ENCODE measurements at places on chromosomes 7 and 10.

DNA sequence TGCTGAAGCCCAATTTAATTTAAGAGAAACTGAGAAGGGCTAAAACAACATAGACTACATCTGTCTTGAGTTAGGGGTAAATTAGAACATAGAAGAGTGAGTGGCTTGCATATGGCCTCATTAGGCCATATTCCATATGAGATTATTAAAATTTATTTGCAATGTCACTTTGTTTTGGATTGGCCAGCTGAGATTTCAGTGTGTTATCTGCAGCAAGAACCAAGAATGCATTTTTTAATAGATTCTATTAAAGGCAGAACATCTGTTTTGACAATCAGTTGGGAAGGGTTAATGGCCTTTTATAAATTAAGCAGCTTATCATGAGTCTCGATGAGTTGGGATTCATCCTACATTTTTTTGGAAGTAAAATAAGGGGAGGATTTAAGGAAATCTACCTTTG lies 236.2 kb downstream of the DGKB start:
- DNase-seq: no peak

DNA sequence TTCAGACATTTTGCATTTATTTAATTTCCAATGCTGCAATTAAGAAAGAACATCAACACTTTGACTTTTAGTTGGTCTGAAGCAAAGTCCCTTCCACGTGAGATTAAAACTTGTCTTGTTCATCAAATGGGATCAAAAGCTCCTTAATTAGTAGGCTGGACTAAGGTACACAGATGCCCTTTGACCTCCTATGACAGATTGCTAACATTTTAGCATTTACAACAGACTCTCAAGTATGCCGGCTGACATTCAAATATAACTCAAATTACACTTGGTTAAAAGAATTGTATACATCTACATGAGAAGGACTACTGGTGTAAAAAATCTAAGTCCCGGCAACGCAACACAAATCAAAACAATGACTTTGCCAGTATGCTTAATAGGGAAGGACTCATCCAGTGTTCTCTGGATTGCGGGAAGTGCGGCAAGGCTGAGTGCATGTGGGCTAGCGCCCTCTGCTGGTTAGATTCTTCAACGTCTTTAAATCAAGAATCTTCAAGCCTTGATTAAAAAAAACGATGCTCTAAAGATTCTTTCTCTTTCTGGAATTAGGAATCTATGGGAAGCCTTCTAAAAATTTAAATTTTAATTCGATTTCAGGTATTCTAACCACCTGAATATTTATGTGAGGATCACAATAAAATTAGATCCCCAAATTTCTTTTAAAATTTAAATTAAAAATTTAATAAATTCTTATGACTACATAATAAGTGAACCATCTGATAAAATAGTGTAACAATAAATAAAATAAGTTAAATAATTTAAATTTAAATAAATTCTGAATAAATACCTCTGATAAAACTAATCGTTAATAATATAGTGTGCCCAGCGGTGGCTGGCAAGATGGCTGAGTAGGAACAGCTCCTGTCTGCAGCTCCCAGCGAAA lies 444.7 kb downstream of the DGKB start:
- DNase-seq: peak; percentile 89

GRCh38 chr10:127198307-127198706 lies 1.9 kb upstream of the INSYN2A start:
- DNase-seq: no peak

DNA sequence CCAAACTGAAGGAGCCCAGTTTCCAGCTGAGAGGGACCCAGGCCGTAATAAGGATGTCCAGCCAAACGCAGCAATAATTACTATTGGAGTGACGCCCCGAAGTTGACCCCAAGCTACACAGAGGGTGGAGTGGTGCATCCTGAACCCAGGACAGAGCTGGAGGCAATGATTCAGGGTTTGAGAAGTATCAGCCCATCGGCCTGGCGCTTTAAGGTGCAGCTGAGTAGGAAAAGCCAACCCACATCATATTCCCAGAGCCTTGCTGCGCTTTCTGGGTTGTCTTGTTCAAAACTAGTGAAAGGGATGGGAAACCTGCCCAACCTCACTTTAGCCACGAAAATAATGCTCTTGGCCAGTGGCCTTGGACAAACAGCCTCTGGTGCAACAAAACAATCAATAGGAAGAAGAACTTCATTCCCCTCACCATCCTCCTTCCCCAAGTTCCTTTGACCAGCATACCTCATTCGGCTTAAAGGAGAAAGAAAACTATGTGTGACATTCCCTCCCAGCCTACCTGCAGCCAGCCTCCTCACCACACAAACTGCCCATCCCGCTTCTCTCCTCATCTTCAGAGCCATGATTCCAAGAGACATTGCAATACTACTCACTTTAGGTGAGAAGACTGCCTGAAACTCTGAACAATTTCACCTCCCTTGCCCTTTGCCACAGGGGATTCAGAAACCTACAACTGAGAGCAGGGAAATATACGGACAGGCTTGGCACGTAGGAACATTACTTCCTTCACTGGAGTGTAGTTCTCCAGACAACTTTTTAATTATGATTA lies 217.2 kb upstream of the MKLN1 start:
- DNase-seq: peak; percentile 68

- DNase-seq: no peak
Measured at GRCh38 chr10:34147641-34148304, 667.3 kb downstream of the PARD3 start.

GRCh38 chr10:2839081-2839725 lies 228.1 kb upstream of the PFKP start:
- DNase-seq: peak; percentile 7

DNA sequence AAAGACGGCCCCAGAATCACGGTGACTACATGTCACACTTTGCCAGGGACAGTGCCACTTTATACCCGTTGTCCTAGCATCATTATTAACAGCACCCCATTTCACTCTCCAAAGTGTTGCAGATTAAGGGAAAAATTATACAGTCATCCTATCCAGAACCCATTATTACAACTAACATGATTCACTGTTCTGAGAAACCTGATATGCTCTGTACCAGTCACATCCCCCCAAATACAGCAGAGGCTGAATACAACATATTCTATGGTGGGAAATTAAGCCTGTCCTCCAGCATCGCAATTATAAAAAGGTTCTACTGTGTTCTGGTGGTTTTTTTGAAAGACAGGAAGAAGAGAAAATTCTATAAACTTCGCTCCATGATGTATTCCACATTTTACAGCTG lies 162.1 kb downstream of the JAZF1 start:
- DNase-seq: peak; percentile 62

DNA sequence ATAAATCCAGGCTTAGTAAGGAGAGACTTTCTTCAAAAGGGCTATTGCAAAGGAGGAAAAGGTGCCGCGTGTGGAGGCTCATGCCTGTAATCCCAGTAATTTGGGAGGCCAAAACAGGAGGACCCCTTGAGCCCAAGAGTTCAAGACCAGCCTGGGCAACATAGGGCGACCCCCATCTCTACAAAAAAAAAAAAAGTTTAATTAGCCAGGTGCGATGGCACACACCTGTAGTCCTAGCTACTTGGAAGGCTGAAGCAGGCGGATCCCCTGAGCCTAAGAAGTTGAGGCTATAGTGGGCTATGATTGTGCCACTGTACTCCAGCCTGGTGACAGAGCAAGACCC lies 32.2 kb downstream of the TMEM130 start:
- no peak for DNase-seq

All from fibroblast of mammary gland (primary cell).